Spleen (tissue), 13 donors: ENCODE measurements at places on chromosomes 6 and 20.

- no peak for DNase-seq
These were observed 211.5 kb downstream of the TMEM200A start for GRCh38 chr6:130577178-130577919.

- no peak for DNase-seq
These were observed 19.8 kb upstream of the RBBP8NL start for GRCh38 chr20:62446888-62447869.

- DNase-seq, result no peak
These were observed 132.1 kb downstream of the ZDHHC14 start for GRCh38 chr6:157513004-157513603.

DNA sequence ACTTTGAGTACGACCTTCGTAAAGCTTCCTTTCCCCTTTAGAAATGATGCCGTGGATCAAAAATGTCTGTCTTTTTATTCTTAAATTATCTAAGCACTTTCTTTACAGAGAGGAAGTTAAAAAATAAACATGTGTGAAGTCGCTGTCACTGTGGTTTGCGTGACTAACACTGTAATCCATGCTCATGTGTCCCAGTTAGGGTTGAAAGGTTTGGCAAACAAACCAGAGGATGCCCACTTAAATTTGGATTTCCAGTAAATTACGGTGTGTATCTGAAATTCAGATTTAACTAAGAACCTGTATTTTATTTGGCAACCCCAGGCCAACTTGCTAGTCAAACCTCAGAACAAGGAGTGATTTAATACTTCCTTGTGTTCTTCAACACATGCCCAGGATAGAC, 21.1 kb downstream of the HLA-DRB1 start:
- no peak for DNase-seq

DNA sequence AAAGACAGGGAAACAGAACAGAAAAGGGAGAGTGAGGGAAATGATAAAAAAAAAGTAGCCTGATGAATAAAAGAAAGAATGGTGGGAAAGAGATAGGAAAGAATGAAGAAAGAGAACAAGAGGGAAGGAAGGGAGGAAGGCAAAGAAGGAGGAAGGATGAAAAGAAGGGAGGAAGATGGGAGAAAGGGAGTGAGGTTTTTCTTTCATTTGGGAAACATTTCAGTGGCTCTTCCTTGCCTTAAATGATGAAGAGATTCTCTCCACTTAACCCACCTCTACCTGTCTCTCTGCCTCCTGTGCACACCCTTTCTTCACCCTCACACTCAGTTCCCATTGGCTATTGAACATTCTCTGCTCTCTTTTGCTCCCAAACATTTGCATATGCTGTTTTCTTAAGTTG, 222.1 kb upstream of the DEFB112 start:
- no peak for DNase-seq

GRCh38 chr20:17972121-17972520, 3.3 kb downstream of the MGME1 start:
- no peak for DNase-seq
